ENCODE measurements at places on chromosomes 6 and 20. TPM values are rescaled to one million over a fixed set of nuclear protein-coding genes. Genes with fewer than 3 reads are reported as not detected.

Gene BPI
- 3.1 TPM for total RNA-seq

Gene HRH3
- not detected for total RNA-seq

Gene GPX5
- total RNA-seq: not detected

Gene CUTA
- total RNA-seq: 123 TPM

Gene PSMB8
- total RNA-seq: 109 TPM

Gene TP53TG5
- not detected for total RNA-seq

Gene CDH26
- total RNA-seq: 3.1 TPM

Gene ZC2HC1B
- 0.49 TPM for total RNA-seq

Gene LY6G6F
- total RNA-seq: 4.9 TPM

Gene TCF21
- total RNA-seq: 26.6 TPM

Gene RAB44
- 0.54 TPM for total RNA-seq
